ENCODE measurements at places on chromosomes 7 and 10.

- DNase-seq, result no peak
Measured at GRCh38 chr10:77251297-77252013, 386.2 kb downstream of the KCNMA1 start.

GRCh38 chr7:106573125-106573663, 87.8 kb downstream of the CCDC71L start:
- DNase-seq, result no peak

- no peak for DNase-seq
Measured at GRCh38 chr10:14624600-14624999, 150.1 kb downstream of the FAM107B start.

DNA sequence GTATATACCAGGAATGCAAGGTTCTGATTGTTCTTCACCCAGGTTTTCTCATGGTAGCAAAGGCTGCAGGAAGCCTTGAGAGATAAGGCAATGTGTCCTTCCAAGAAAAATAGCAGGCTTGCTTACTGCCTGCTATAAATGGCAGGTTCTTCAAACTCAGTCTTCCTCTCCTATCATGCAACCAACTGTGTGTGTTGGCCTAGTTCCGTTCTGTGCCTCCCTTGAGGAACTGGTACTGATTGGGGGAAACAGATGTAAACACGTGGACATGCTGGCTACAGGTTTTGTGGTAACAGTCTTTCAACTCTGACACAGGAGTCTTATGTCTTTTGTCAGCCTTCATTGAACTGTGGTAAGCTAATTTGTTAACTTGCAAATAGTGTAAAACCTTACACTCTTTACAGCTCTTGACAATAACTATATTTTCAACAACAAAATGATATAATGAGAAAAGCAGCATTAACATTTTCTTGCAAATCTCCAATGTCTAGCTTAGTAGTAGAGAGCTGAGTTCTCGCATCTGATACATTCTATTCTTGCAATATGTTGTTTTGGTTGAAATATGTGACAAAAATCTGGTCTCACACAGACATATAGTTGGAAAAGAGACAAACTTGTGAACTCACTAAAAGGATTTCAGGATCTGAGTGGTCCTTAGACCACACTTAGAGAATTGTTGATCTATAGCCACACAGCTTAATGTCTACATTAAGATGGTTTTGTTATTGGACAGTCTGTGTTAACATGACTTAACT, 54.7 kb upstream of the LSM8 start:
- no peak for DNase-seq

DNA sequence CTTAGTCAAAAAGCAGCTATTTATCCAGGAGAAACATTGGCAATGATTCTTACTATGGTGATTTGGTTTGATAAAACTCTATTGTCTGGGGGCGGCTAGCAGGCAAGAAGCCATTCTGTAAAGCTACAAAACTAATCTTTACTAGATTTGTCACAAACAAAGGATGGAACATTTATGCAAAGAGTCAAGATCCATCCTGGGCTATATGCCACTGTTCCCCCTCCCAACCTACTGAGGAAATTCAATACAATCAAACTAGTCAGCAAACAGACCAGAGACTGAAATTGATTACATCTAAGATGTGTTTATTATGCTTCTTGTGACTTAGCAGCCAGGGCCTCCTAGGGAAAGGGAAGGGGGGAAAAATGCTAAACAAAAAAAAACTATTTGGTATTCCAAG, 397.6 kb downstream of the GPAM start:
- no peak for DNase-seq

DNA sequence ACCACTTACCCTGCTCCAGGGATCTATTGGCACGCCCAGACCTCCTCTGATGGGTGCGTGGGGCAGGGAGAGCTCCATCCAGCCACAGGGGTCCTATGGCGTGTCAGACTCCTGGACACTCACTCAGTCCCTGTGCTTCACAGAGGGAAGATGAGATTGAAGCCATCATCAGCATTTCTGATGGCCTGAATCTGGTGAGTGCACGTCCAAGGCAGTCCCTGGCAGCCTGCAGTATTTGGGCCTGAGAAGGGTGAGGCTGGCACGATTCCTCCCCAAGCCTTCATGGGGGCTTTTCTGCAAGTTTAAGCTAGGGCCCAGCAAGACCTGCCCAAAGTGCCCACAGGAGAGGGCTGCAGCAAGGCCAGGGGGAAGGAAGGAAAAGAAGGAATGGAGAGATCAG, 3.3 kb downstream of the CDHR1 start:
- DNase-seq, result no peak

DNA sequence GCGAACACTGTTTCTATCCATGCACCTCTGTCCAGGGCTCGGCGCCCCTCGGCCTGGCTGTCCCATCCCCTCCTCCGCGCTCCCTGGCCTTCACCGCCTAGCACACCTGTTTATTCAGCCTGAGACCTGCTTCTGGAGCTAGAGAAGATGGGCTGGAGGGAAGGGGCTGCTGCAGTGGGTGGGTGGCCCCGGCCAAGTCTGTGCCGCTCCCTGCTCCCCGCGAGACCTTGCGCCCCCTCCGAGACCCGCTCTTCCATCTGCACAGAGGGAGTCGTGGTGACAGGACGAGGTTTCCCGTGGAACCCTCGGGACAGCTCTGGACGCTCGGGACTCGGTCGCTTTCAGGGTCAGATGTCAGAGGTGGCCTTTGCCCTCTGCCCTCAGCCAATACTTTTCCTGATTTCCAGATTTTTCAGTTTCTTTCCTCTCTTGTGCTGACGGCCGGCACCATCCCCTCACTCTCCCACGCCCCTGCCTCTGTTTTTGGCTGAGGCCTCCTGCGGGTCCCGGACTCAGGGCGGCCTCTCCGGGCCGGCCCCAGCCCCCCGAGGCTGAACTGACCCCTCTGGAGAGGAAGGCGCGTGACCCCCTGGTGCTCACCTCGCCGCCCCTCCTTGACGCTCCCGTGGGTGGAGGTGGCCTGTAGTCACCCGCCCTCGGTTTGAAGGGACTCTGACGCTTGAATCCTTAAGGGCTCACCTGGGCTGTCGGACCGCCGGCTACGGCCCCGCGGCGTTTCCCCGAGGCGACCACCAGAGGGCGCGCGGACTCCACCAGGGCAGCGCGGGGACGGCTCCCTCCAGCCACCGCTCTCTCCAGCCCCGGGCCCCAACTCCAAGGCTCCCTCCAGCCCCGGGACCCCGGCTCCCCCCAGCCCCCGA, 15.6 kb downstream of the SHH start:
- DNase-seq, result peak; percentile 70

DNA sequence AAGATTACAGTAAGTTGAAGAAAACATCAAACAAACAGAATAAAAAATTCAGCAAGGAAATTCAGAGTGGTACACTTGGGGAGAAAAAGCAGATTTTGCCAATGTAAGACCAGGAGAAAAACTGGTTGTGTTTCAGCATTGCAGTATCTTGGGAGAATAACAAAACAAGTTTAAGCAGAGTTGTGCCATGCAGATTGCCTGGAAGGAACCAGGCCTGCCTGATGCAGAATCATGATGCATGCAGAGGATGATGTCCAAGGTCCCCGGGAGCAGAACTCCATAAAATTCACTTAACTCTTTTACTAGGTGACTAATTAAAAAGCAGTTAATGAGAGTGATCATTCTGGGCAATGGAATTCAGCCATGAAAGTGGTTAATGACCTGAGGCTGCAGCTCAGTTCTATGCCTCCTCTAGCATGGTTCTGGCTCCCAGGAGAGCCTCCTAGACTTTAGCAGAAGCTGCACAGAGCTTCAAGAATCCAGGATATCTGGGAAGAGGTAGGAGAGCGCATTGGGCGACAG, 379.7 kb upstream of the C7orf33 start:
- DNase-seq, result no peak

- no peak for DNase-seq
Measured at GRCh38 chr7:43565786-43566185, 17.1 kb upstream of the STK17A start.

DNA sequence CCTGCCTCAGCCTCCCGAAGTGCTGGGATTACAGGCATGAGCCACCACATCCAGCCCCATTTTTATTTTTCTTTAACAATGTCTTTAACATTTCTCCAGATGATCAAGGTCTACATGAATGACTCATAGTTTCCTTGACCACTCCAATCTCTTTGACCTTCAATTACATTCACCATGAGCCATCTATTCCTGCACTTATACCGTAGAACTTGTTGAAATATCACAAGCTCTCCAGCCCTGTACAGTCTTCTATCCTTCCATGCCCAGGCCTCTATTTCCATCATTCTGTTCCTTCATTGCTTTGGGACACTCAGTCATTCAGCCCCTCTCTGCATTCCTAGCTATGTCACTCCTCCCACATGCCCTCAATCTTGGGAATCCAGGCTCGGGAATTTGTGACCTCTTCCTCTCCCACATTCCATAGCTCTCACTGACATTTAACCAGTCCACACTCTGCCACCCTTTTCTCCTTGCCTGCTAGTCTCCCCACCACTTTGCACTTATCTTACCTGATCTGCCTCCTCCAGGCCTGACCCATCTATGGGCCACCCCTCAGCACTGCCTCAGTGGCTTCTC, 151.8 kb upstream of the STK17A start:
- DNase-seq, result no peak

- no peak for DNase-seq
Measured at GRCh38 chr7:131104596-131105293, 222.9 kb upstream of the MKLN1 start.

- no peak for DNase-seq
Measured at GRCh38 chr10:15541376-15541775, 170.3 kb upstream of the FAM171A1 start.

DNA sequence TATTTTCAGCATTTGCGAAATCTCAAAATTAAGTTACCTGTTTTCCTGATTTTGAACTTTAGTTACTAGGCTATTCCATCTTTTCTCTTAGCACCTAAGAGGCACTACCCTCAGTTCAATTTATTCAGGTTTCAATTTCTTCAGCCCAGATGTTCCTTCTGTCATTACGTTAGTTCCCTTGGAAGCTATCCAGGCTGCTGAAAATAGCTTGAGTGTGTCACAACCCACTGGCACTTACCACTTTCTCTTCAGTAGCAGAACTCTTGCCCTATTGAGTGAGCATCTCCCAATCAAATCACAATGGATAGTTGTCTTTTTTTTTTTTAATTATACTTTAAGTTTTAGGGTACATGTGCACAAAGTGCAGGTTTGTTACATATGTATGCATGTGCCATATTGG, 332.7 kb upstream of the LRGUK start:
- DNase-seq, result no peak

DNA sequence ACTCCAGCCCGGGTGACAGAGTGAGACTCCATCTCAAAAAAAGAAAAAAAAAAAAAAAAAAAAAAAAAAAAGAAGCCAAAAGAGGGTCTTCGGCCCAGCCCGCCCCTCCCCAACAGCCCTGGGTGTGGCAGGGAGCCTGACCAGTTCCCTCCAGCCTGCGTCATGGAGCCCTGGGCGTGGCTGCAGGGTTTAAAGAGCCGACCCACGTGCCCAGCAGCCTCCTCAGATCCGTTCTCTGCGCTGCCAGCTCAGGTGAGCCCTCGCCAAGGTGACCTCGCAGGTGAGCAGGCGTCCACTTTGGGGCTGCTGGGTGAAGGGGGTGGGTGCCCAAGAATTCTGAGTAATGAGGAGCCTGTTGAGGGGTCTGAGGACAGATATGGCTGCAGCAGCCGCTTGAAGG, at the start of gene FXYD4:
Gene FXYD4, plus strand, starts transcription at position 219 of the 400 bp plus-strand sequence. CDS start 2,111 bp downstream, outside the sequence.
- no peak for DNase-seq

DNA sequence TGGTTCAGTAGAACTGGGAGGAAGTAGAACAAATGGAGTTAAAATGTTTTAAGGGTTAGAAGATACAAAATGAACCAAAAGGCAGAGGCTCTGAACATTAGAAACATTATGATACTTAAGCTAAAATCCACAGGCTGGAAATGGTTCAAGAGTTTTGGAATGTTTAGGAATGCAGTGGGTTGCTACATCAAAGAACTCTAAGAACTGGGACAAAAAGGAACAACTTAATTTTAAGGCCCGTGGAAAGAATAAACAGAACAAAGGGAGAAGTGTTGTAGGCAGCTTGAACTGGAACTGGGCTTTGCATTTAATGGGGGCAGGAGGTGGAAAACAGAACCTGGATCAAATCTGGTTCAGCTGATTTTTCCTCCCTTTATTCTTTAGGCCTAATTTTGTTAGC, 3.5 kb upstream of the C7orf25 start:
- no peak for DNase-seq

DNA sequence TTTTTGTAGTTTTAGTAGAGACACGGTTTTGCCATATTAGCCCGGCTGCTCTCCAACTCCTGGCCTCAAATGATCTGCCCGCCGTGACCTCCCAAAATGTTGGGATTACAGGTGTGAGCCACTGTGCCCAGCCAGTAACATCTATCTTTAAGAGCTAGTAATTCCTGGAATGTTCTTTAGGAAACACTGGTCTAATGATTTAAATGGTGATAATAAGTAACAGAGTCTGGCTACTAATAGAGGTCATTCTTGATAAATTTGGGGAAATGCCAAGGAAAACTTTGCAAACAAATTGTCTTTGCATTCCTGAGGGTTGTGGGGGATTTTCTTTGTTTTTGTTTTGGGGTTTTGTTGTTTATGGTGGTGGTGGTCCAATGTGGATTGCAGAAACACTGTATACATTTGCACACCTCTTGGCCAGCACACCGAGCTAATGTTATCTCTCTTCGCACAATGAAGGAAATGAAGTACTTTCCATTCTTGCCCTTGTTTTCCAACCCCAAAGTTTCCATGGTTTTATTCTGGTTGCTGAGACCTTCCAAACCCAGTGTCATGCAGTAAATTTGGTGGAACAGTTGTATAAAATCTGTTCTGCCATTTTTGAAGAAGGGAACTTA, 51.3 kb upstream of the WIPF3 start:
- no peak for DNase-seq

DNA sequence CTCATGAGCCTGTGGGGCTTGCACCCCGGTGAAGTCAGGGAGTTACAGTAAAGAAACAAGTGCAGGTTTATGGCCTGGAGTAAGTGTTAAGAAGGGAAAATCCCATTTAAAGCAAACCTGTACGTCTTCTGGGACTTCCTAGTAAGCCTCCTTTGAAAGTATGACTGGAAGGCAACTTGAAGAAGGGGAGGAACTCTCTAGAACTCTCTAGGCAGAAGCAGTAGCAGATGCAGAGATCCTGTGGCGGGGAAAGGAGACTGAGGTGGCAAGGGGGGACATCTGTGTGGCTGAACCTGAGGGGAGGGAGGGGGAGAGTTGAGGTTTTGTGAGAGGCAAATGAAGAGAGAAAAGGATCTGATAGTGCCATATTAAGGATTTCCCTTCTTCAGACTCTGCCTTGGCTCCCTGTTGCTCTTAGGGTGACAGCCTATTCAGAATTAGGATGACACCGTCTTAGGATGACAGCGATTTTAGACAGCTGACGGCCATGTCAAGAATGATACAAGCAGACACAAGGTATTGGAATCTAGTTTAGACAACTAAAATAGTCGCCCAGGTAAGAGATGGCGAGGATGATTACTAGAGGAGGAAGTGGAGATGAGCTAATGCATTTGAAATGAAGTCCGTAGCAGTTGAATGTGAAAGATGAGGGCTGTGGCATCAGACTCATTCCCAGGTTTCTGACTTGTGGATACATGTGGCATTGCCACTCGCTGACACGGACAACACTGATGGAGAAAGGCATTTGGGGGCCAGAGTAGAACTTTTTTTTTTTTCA, 29.0 kb downstream of the CUL1 start:
- no peak for DNase-seq
